Left ventricle myocardium superior (tissue), 1 donor: ENCODE measurements at places on chromosomes 16 and 17. TPM values are rescaled to one million over a fixed set of nuclear protein-coding genes. Genes with fewer than 3 reads are reported as not detected.

The MATCAP1 gene
- total RNA-seq = 12.4 TPM

- no peak for DNase-seq
Measured at GRCh38 chr16:75801307-75801706, 75.0 kb upstream of the CPHXL start.

DNA sequence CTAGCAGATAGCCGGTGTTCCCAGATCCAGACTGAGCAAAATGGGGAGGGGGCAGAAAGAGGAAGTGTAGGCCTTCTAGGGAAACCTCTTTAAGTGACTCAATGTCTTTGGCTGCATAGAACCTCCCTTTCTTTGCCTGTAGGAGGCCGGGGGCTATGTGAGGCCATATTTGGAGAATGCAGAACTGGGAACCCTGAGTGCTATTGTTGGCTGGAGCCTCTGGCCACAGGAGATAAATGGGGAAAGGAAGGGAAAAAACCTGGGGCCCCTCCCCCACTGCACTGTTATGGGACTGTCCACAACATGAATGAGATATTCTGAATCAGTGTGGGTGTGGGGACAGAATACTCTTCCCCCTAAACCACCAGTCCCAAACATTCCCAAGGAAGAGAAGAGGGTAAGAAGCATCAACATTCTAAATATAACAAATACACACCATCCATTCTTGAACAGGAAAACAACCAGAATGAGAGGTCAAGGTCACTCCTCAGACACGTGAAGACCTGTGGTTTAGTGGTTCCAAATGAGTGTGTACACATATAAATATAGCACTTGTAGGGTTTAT is 2.4 kb downstream of the VPS25 start:
- no peak for DNase-seq

The KRTAP9-8 gene
- total RNA-seq = not detected

DNA sequence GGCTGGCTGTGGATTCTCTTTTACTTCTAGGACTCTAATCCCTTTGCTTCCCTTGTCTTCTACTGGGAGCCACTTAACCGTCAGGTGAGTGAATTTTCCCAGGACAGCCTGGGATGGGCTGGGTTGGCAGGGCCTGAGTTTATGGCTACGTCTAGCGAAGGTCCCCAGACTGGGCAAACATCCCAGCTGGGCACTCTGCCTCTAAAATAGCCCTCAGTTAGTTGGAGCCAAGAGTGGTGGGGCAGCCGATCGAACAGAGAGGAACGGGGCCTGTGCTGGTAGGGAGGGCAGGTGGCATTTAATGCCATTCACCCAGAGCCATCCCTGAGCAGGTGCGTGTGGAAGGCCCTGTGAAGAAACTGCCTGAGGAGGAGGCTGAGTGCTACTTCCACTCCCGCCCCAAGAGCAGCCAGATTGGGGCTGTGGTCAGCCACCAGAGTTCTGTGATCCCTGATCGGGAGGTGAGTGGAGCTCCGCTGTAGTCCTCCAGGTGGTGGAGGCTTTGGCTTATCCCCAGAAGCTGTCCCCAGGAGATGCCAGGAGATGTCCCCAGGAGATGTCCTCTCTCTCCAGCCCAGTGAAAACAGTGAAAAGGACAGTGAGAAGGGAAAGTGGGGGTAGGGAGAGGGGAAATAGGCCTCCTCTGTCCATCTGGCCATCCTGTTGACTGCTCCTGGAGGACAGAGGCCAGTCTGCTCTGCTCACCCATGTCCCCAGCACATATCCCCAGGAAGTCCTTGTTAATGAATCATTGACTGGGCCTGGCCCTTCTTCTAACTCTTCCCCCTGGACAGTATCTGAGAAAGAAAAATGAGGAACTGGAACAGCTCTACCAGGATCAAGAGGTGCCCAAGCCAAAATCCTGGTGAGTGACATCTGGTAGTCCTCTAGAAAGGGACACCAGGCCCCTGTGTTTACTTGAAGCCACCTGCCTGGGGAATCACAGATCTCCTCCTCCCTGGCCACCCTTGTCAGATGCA is 4.4 kb downstream of the PNPO start:
- peak; percentile 53 for DNase-seq

DNA sequence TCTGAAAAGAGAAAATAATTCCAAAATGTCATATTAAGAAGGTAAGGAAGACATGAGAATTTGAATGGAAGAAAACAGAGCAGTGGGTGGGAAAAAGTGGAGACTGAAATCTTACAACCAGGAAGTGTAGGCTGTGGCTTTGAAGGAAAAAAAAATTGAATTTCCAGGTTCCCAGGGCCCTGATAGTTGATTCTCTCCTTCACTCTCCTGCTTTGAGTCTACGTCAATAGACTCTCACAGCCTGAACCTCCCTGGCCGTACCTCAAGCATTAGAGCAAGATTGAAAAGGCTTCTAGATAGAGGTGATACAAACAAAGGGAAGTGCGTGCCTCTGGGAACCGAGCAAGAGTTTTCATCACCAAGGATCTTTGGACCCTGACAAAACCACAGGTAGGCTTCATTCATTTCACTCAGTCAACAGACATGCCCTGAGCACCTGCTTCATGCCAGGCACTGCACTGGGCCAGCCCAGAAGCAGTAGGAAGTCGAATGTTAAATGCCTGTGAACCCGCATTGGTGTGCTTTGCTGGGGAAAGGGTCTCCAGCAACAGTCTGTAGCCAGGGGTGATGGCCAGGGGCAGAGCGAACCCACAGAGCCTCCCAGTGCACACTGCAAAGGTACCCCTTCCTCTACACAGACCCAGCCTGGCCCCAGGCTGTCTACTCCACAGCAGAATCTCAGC is 163.9 kb downstream of the SLC39A11 start:
- DNase-seq = no peak

The LPCAT2 gene
- total RNA-seq = 8.3 TPM

The MT3 gene
- 3.8 TPM for total RNA-seq

The FOXF1 gene
- 0.25 TPM for total RNA-seq

The KCNH6 gene
- total RNA-seq = not detected

DNA sequence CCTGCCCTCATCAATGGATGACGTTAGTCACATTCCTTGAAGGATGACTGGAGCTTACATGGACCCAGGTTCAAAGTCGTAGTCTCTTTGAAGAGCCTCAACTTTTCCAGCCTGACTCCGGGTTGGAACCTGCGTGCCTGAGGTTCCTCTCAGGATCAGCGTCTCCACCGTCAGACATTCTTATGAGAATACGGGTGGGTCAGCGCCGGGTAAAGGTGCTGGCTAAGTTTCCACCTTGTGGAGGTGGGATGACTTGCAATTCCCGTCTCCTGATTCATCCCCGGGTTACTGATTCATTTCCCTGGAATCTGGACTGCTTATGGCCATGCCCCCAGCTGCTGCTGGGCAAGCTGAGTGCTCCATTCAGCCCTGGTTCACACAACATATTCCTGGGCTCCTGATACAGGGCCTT is 38.9 kb upstream of the CMIP start:
- DNase-seq = no peak

The MEOX1 gene
- total RNA-seq = 11.1 TPM

- DNase-seq = no peak
Measured at GRCh38 chr17:47669081-47669480, 19.4 kb downstream of the KPNB1 start.

GRCh38 chr17:68396226-68397107 is 60.8 kb downstream of the WIPI1 start:
- no peak for DNase-seq

DNA sequence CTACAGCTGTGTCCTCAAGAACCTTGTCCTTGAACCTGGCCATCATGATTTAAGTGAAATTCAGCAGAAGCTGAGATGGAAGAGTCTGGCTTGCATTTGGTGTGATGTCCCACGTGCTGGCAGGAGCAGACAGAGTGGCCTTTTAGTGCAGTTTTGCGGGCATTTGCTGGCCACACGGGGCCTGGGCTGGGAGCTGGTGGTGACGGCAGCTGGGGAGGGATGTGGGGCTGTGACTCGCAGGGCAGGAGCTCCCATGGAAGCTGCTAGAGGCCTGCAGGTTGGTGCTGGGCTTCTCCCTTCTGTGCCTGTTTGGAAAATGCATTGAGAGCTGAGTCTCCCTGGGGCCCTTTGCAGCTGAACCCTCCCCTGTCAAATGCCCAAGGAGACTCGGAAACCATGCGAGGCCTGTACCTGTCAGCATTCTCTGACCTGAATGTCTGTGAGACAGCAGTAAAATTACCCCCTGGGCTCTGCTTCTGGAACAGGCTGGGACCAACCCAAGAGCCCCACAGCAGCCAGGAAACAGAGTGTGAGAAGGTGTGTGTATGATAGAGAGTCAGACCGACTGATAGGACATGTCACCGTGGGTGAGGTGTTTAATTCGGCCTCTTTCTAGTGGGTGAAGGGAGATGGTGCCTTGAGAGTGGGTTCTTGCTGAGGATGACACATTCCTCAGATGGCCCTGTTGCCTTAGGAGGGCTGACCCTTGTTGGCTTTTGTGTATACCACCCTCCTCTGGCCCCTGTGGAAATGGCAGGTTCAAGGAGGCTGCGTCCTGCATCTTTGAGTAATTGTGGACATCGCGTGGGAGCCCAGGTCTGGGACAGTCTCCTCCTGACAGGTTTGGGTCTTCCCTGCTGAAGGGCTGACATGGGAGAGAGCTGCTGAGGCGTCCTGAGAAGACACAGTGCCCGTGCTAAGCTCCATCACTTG is 145.5 kb downstream of the MSI2 start:
- DNase-seq = no peak

GRCh38 chr16:54927125-54928015 is 3.3 kb upstream of the IRX5 start:
- DNase-seq = no peak

The ITGAD gene
- not detected for total RNA-seq

DNA sequence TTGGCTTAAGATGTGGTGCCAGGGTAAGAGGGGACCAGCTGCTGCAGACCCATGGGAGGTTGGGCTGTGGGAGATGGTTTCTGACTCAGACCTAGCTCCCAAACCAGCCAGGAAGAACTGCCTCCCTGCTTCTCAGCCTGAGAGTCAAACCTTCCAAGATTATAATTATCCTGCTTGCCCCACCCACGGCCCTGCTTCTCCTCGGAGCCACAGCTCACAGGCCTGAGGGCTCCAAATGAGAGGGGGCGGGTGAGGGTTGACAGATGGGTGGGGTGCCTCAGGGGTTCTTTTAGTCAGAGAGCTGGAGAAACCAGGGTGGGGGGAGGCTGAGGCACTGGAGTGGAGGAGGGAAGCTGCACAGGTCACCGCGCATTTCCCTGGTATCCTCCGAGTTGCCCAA is 28.7 kb upstream of the GRIN2A start:
- DNase-seq = no peak

GRCh38 chr17:73007407-73007806 is 85.1 kb downstream of the SLC39A11 start:
- DNase-seq = no peak

DNA sequence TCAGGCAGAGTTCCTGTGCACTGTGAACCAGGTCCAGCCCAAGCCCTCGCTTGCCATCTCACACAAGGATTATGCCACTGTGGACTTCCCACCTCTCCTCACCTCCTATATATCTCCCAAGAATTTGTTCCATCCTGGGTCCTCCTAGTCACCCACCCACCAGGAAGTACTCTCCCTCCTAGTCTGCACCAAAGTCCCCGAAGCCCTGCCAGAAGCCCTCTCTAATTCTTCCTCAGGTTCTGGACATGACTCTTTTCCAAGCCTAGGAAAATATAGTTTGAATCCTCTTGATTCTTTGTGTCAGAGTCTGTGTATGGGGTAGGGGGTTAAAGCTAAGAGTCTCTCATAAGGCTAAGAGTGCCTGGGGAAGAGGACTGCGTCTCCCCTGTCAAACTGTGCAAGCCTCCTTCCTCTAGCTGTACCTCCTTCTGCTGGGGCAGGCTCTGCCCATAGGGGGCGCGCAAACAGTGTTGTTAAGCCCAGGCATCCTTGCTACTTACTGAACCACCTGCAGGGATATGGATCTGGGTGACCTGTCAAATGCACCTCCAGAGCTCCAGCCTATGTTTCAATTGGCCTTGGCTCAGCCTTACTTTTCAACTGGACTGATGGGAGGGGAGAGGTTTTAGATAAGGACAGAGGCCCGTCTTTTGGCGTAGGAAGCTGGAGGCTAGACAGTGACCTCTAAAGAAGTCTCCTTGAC is 16.6 kb upstream of the DLX4 start:
- DNase-seq = peak; percentile 86

The RDM1 gene
- not detected for total RNA-seq

The NPIPB2 gene
- 2.5 TPM for total RNA-seq

The DLX4 gene
- total RNA-seq = not detected

GRCh38 chr16:56094231-56094630 is 97.1 kb upstream of the GNAO1 start:
- DNase-seq = no peak

- no peak for DNase-seq
Measured at GRCh38 chr17:146983-147761, 9.8 kb downstream of the SCGB1C2 start.

The CD7 gene
- total RNA-seq = 0.64 TPM

The ST6GALNAC1 gene
- 3.8 TPM for total RNA-seq

DNA sequence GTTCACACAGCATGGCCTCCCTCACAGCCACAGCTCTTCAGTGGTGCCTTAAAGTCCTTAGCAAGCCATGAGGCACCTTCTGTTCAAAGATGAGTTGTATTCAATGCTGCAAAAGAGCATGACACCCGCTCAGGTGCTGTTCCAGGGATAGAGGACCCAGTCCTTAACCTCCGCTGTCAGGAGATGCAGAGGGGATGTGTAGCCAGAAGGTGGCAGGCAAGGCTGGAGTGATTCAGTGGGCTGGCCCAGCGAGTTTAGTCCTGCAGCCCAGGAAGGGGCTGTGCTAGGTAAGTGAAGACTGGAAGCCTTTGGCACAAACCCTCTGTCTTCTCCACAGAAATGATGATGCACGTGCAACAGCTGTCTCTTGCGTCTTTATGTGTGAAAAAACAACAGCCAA is 25.0 kb upstream of the ADAM11 start:
- DNase-seq = no peak

The SPN gene
- 0.87 TPM for total RNA-seq

GRCh38 chr16:89374393-89374960 is 115.9 kb downstream of the ANKRD11 start:
- no peak for DNase-seq

GRCh38 chr17:72467841-72468653 is 347.2 kb downstream of the SOX9 start:
- DNase-seq = peak; percentile 50

DNA sequence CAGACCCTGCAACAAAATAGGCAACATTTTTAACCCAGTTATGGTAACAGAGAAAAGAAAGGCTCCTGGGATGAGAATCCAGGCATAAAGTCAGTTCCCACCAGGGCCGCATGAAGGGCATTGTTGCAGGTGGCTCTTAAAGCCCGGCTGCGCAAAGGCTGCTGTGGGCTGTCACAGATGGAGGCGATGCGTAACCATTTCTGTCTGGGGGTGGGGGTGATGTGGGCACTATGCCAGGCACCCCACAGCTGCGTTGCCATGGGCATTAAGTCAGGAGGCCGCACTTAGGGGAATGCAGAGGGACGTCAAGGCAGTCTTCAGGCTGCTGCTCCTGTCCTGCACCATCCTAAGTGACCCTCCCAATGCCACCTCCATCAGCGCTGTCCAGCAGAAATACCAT is 228.4 kb downstream of the CPPED1 start:
- no peak for DNase-seq

The CHD3 gene
- 13.1 TPM for total RNA-seq

GRCh38 chr16:51766739-51767138 is 615.7 kb upstream of the SALL1 start:
- DNase-seq = no peak

The COA3 gene
- total RNA-seq = 70.4 TPM

The SETD6 gene
- 15.3 TPM for total RNA-seq

DNA sequence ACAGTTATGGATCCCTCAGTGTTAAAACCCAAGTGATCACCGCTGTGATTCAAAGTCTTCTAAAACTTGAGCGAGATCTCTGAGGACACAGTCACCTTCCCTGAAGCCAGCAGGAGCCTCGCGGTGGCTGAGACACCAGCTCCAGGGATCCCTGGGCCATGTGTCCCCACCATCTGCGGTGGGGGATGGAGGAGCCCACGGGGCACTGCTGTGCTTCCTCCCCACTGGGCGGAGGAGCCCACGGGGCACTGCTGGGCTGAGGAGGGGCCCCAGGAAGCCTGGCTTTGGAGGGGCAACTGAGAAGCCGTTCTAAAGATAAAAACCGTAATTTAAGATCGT is 65.7 kb upstream of the METRNL start:
- DNase-seq = no peak
